Pulmonary artery endothelial cell (primary cell): ENCODE measurements at places on chromosomes 3 and 15. TPM values are rescaled to one million over a fixed set of nuclear protein-coding genes. Genes with fewer than 3 reads are reported as not detected.

DNA sequence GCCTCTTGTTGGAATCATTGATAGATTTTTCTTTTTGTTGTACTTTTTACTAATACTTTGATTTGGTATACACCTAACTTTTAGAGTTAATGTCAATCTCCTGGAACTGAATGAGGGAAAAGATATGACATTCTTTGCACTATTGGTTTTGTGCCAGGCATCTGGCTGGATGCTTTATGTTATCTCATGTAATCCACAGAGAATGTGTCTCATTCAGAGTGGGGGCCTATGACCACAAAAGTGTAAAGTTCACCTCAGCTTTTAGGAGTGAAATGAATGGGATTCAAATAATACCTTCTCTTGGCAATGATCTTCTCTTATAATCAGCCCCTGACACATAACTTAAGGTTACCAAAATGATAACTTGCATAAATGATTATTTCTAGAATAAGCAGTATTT, 329.1 kb upstream of the ROPN1 start:
- DNase-seq: no peak

GRCh38 chr3:170997961-170998913, 28.3 kb downstream of the SLC2A2 start:
- peak; percentile 37 for DNase-seq

The LRTM1 gene
- total RNA-seq: not detected in 2 replicates

DNA sequence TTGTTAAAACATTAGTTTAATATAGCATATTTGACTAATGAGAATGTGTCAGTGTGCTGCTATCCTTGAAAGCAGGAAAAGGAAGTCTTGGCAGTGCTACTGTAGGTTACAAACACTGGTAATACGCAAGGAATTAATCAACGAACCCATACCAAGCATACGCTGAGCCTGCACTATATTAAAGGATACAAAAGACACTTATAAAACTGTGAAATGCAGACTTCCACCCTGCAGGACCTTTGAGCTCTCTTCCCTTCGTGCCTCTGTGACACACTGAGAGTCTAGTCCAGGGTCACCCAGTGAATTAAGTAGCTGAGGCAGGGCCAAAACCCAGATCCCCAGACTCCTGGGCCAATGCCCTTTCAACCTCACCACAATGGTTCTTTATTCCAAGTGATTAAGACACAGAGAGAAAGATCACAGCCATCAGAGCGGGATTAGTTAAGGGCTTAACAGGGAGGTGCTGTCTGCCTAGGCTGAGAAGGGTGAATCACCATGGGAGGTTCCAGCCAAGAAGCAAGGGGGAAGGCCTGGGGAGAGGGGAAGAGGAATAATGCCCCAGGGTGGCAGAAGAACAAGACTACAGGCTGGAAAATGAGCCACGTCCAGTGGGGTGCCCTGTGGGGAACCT, 6.8 kb downstream of the ANXA2 start:
- no peak for DNase-seq

DNA sequence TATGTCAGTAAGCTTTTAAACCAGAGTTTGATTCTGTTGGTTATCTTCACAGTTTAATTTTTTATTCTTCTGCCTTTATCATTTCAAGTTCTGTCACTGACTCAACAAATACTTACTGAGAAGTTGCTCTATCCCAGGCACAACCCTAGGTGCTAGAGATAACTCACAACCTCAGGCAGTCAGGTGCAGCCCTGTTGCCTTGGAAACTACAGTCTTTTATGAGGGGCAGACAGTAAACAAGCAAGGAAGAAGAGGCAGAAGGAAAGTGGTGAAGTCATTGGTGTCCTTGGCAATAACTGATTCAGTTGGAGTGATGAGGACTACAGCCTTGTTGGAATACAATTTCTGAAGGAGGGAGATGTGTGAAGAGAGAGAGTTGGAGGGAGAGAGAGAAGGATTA, 142.1 kb upstream of the LRTM1 start:
- no peak for DNase-seq

The TUSC7 gene
- not detected in 2 replicates for total RNA-seq

The RAB27A gene
- total RNA-seq: 10.4 and 16.8 TPM in 2 replicates

The BCL2A1 gene
- 0.21 and 2.1 TPM in 2 replicates for total RNA-seq

The TRNT1 gene
- 22.6 and 28.8 TPM in 2 replicates for total RNA-seq

The LTF gene
- 0.28 TPM in 1 of 2 replicates, not detected in the other for total RNA-seq

The ERC2 gene
- 0.53 and 1.6 TPM in 2 replicates for total RNA-seq

DNA sequence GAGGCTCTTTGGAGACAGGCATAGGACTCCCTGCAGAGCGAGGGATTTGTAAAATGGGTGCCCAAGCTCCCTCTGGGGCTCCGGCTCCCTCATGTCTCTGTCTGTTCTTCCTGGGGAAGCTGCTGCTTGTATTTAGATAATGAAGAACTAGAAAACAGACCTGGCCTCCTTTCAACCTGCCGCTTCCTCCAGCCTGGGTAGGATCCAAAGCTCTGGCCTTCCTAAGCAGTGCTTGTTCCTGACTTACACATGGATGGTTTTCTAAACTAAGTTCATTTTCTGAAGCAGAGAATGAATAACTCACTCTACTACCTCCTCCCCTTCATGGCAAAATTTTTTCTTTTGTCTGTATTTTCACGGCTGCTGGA, 36.9 kb upstream of the MYZAP start:
- DNase-seq: no peak

The TMC3 gene
- not detected in 2 replicates for total RNA-seq

The WHAMM gene
- 3.2 and 5.8 TPM in 2 replicates for total RNA-seq

The EFCAB12 gene
- under 0.01 TPM in 1 of 2 replicates, not detected in the other for total RNA-seq

DNA sequence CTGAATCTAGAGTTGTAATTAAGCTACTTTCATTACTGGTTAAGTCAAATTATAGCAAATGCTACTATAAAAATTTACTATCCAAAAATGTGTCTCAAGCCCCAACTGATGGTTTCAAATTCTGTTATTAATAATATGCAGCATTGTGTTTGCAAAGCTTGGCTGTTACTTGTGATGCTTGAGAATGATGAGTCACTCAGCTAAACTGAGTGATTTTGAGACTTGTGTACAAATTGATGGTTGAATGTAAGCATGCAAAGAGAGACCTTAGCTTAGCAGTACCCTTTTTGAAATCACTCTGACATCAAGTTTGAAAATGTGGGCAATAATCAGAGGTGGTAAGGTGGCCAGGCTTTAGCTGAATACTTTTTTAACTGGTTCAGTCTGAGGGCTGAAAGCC, 27.6 kb downstream of the OPA1 start:
- no peak for DNase-seq

The TM4SF4 gene
- total RNA-seq: not detected in 2 replicates

DNA sequence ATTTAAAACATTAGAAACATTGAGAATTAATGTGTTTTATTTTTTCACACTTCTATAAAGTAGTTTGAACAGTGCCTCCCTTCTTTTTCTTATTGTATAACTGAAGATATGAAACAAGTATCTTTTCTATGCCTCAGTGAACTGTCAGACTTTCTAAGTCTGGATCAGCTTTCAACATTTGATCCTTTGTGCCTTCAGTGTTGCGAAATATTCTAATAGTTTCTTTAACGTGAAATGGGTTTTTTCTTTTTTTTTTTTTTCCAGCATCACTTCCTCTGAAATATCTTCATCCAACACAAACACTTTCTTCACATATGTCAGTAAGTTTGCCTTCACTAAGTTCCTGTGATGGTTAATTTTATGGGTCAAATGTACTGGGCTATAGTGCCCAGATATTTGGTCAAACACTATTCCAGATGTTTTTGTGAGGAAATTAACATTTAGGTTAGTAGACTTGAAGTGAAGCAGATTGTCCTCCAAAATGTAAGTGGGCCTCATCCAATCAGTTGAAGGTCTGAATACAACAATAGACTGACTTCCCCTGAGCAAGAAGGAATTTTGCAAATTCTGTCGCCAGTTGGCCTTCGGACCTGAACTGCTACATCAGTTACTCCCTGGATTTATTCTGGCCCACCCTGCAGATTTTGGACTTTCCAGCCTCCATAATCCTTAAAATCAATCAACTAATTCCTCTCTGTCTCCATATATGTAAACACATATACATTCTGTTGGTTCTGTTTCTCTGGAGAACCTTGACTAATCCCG, 6.4 kb upstream of the CPOX start:
- no peak for DNase-seq

- DNase-seq: peak; percentile 91
Observed at GRCh38 chr3:29694783-29695182, 413.9 kb downstream of the RBMS3 start.

- DNase-seq: no peak
Observed at GRCh38 chr15:89781055-89781454, 4.9 kb downstream of the MESP2 start.

DNA sequence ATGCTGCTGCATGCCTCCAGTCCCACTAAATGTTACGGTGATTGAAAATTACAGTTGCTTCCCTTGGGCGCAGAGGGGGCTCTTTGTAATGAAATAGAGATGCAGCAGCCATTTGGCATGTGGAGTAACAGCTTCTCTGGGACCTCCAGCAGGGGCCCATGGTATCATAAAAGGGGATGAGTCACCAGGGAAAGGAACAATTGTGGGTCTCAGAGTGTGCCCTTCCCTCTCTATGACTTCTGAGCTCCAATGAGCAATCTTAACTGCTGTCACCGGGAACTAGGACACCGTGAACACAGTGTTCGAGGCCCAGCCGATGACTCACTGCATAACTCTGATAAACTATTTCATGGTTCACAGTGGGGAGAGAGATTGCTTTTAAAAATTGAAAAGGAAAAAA, 164.8 kb upstream of the NUDT16 start:
- DNase-seq: peak; percentile 4

DNA sequence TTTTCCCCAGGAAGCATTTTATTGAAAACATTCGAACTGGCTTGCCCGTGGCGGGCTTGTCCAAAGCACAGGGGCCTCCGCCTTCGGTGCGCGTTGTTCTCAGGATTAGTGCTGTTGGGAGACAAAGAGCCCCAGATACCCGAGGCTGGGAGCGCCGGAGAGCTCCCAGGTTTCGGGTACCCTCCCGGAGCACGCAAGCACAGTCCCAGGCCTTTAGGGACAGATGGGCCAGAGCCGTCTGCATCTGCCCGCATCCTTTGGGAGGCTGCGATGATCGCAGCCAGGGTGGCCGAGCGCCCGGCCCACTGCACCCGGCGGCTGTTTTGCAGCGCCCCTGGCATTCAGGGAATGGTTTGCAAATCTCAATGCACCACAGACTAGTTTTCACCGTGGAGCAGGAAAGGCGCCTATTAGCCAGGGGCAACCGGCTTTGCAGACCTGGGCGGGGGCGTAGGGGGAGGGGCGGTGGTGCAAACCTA, 5.0 kb upstream of the FEZF2 start:
- no peak for DNase-seq

- DNase-seq: no peak
Observed at GRCh38 chr3:55487381-55488241, 505 bp upstream of the WNT5A start.

- DNase-seq: no peak
Observed at GRCh38 chr15:62066663-62067447, at the start of gene C2CD4A. Gene C2CD4A, plus strand, starts transcription at chr15:62066977. Its CDS starts 637 bp downstream, at chr15:62067614.

The PP2D1 gene
- not detected in 2 replicates for total RNA-seq

The MYRIP gene
- 22.4 and 24.8 TPM in 2 replicates for total RNA-seq

DNA sequence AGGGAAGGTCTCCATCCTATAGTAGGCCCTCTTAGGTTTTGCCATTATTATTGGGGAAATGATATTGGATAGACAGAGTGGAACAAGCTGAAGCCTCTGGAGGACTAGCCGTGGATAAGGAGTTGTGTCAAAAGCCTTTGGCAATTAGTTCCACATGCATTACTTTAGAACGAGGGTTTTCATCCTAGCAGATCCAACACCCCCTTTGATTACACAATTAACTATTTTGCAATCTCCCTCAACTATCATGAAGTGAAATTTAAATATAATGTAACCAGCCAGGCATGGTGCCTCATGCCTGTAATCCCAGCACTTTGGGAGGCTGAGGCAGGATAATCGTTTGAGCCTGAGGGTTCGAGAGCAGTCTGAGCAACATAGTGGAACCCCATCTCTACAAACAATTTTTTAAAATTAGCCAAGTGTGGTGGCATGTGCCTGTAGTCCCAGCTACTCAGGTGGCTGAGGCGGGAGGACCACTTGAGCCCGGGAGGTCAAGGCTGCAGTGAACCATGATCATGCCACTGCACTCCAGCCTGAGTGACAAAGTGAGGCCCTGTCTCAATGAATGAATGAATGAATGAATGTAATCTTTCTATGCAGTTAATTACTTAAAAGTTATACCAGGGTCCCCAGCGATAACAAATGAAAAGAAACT, 56.8 kb downstream of the PXYLP1 start:
- DNase-seq: no peak

- no peak for DNase-seq
Observed at GRCh38 chr15:30670056-30670455, 44.1 kb downstream of the ARHGAP11B start.

The USP13 gene
- 7.3 and 13.8 TPM in 2 replicates for total RNA-seq

DNA sequence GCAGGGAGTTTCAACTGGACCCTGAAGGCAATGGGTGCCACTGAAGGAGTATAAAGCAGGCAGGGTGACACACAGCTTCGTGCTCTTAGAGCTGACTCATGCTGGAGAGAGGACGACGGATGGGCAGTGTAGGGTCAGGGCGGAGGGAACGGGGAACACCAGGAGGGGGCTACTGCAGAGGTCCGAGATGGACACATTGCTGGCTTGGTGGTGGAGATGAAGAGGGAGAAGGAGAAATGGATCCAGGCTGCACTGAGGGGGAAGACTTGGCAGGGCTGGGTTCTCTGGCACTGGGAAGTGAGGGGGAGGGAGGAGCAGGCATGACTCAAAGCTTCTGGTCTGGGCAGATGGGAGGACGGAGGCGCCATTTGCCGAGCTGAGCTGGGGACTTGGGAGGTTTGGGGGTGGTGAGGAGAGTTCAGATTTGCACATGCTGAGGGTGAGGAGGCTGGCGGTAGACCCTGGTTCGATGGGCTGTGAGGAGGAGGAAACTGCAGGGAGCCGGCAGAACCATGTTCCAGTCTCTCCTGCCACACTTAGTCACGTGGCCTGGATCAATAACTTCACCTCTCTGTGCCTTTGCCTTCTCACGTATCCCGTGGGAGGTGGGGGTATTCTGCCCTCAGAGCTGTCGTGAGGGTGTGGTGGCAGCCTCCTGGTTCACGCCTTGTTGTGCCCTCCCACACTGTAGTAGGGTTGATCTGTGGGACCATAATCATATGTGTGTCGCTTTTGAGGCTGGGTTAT, 4.6 kb upstream of the KCTD6 start:
- DNase-seq: no peak

- no peak for DNase-seq
Observed at GRCh38 chr15:42088801-42089640, 5.3 kb downstream of the PLA2G4D start.

The FBLN2 gene
- total RNA-seq: 0.67 and 2.2 TPM in 2 replicates

- DNase-seq: no peak
Observed at GRCh38 chr15:66170042-66170441, 83.5 kb downstream of the MEGF11 start.

The LRRC31 gene
- not detected in 2 replicates for total RNA-seq

DNA sequence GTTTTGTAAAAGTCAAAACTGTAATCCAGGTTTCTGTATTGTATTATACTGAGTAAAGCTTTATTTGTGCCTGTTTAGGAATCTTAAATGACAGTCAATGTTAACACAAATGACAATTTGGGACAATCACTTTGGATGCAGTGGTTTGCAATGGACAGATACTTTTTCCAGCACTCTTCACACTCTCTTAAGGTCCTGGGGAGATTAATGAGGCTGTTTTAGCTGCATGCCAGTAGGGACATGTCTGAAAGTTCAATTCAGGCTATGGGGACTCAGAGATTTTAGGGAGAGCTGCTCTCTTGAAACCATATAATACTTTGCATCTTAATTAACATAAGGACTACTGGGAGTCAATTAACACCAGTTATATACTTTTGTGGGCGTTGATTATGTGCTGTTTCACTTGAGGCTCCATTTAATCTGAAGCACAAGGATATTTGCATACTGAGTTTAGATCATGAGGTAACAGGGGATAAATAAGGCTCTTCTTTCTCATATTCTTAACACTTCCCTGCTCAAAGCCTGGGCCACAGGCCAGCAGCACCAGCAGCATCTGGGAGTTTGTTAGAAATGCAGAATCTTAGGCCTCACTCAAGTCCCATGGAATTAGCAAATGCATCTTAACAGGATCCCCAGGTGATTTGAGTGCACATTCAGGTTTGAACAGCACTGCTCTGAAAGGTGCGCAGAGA, 972.8 kb downstream of the PLOD2 start:
- DNase-seq: no peak
